CD4-positive, alpha-beta T cell treated with Interleukin-10 for 1 hour (primary cell): ENCODE measurements at places on chromosomes 4 and X.
A peak's percentile ranks its signal among the peaks of the same experiment; 100 is the strongest.

GRCh38 chr4:83178029-83178428 lies 63.5 kb upstream of the PLAC8 start:
- DNase-seq: no peak

GRCh38 chr4:112485930-112486329 lies 30.1 kb downstream of the NEUROG2 start:
- DNase-seq: no peak

DNA sequence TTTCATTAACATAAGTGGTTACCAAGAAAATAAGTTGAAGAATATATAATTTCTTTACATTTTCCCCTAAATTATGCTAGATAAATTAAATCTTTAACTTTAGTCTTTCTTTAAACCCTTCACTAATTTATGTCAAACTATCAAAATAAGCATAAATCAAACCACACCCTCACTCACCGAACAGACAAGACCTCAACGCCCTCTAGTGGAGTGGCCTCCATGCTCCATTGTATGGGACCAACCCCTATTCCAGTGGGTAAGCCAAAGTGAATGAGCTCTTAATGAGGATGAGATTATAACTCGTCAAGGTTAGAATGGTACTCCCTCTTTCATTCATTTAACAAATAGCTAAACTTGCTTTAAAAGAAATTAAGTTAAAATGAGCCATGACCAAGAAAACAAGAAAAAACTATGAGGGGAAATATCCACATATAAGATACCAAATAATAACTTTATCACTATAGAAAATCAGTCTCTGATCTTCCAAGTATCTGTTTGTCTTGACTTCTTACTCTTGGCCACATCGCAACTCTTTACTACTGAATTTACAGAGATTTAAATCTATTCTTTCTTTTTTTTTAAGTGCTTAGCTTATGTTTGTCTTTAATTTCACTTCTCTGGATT lies 15.6 kb upstream of the BBS12 start:
- DNase-seq: peak; percentile 73

GRCh38 chr4:113641025-113641431 lies 120.5 kb downstream of the CAMK2D start:
- no peak for DNase-seq

GRCh38 chr4:116018831-116019230 lies 905.4 kb upstream of the NDST4 start:
- DNase-seq: no peak

DNA sequence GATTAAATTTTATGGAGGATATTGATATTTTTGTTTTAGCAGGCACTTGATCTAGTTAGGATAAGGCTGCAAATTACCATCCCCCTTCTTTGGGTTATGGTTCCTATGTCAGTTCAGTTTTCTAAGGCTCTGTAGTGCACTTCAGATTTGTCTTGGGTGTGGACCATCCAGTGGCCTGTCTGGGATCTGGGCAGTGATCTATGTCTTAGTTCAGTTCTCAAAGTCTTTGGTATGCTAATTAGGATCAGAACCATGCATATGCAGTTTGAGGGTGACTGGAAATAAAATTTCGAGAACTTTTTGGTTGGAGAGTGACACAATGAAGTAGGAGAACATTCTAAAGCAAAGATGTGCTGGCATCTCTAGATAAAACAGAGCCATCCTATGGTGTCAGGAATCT lies 388.2 kb downstream of the MID1IP1 start:
- DNase-seq: no peak

GRCh38 chrX:155022585-155022984 lies at the start of gene F8:
TSS of gene F8 (minus strand) at chrX:155022723. CDS start at chrX:155022552, 171 bp downstream.
- DNase-seq: no peak

- DNase-seq: no peak
These were observed 80.6 kb upstream of the CD99 start for GRCh38 chrX:2610246-2611170.

GRCh38 chr4:26197018-26197779 lies 123.6 kb upstream of the RBPJ start:
- DNase-seq: peak; percentile 81

DNA sequence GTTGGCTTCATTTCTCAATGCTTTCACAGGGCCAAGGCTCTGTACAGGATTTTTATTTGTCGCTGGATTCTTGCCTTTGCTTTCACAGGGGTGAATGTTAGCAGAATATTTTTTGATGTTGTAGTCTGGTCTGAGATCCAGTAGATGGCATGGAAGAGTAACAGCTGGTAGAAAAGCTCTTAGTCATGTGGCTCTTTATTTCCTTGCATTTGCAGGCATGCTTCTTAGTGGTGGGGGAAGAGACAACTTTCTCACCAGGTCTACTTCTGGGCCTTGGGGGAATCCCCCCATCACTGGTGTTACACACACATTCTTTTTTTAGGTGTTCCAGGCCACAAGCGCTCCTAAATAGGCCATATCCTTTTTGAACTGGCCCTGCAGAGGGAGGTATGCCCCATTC lies 58.2 kb upstream of the DKK2 start:
- DNase-seq: peak; percentile 2

- DNase-seq: no peak
These were observed 22.6 kb downstream of the L1CAM start for GRCh38 chrX:153863251-153863991.

DNA sequence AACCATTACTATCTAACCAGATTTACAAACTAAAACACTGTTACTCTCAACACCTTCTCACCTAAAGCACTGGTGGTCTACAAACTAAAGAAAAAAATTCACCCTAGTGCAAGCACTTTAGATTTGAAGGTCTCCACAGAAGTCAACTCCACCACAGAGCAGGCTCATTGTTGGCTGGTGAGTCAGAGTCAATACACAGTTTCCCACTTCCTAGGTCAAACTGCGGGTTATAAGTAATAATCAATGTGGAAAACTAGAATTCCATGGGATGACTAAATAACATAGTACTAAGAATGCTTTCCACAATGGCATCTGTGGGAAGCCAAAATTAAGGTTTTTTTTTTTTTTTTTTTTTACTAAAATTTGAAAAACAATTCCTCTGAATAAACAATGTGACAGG lies 191.8 kb downstream of the PDGFC start:
- DNase-seq: no peak

GRCh38 chr4:98685225-98686042 lies 27.0 kb upstream of the TSPAN5 start:
- no peak for DNase-seq

- no peak for DNase-seq
These were observed 85.7 kb downstream of the MAML3 start for GRCh38 chr4:140068271-140068670.
